Occipital lobe (tissue), 3 donors: ENCODE measurements at places on chromosomes 4 and X. TPM values are rescaled to one million over a fixed set of nuclear protein-coding genes. Genes with fewer than 3 reads are reported as not detected.

DNA sequence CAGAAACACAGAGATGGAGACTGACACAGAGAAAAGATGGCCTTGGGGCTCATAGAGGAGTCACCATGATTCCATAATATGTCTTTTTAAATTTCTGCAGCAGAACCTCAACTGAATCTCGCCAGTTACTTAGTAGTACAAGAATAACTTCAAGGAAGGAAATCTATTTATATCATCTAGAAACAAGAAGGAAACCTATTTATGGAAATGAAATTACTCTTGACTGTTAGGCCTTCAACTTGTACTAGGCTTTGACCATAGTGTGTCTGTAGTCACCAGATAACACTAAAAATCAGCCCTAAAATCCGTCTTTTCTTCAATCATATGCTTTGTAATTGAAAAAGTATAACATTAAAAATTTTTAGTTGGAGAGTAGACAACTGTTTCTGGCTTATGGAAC, 740.4 kb downstream of the TRIML1 start:
- DNase-seq, result no peak

UGT2A1 gene
- total RNA-seq, result not detected

HTRA3 gene
- 1.2 TPM for total RNA-seq

FAM156B gene
- 10.6 TPM for total RNA-seq
